ENCODE measurements at places on chromosomes 13 and 19. TPM values are rescaled to one million over a fixed set of nuclear protein-coding genes. Genes with fewer than 3 reads are reported as not detected.

CC2D1A gene
- 4.8 TPM for total RNA-seq

ZNF324 gene
- total RNA-seq, result 16.7 TPM

SERPINE3 gene
- not detected for total RNA-seq

CEACAM4 gene
- not detected for total RNA-seq

DNMT1 gene
- total RNA-seq, result 23.2 TPM

FCAR gene
- total RNA-seq, result not detected

ZNF792 gene
- 4.8 TPM for total RNA-seq

TNNT1 gene
- total RNA-seq, result 2.5 TPM

NDUFB7 gene
- 415 TPM for total RNA-seq

WTIP gene
- 52.2 TPM for total RNA-seq

NUFIP1 gene
- total RNA-seq, result 0.94 TPM

DIAPH3 gene
- 7.4 TPM for total RNA-seq

CLDN10 gene
- not detected for total RNA-seq

SIGLEC6 gene
- total RNA-seq, result not detected

KRTDAP gene
- total RNA-seq, result not detected

FGF22 gene
- not detected for total RNA-seq

LYPD5 gene
- 0.68 TPM for total RNA-seq

TMEM59L gene
- total RNA-seq, result 0.98 TPM

SYT5 gene
- not detected for total RNA-seq

KLF1 gene
- 0.12 TPM for total RNA-seq

GJB6 gene
- not detected for total RNA-seq

ZNF429 gene
- total RNA-seq, result 3.3 TPM

KLK2 gene
- total RNA-seq, result not detected

ZNF415 gene
- 7.1 TPM for total RNA-seq

SIGLEC10 gene
- not detected for total RNA-seq

PLPPR3 gene
- 0.15 TPM for total RNA-seq

OPA3 gene
- total RNA-seq, result 2.1 TPM

NOTCH3 gene
- 42.6 TPM for total RNA-seq

VSTM2B gene
- not detected for total RNA-seq

MEDAG gene
- total RNA-seq, result 171 TPM

CPAMD8 gene
- total RNA-seq, result 0.12 TPM

ZNF682 gene
- 1.8 TPM for total RNA-seq

CEBPA gene
- 0.12 TPM for total RNA-seq

LILRA1 gene
- total RNA-seq, result not detected

SLC44A2 gene
- 37.4 TPM for total RNA-seq

DLL3 gene
- total RNA-seq, result not detected

ABHD13 gene
- total RNA-seq, result 4.4 TPM

ATXN8OS gene
- not detected for total RNA-seq

APOC4 gene
- not detected for total RNA-seq

FAM124A gene
- 0.30 TPM for total RNA-seq

PLPP2 gene
- total RNA-seq, result 1.9 TPM

CLDND2 gene
- total RNA-seq, result not detected

PEAK3 gene
- not detected for total RNA-seq

SPRED3 gene
- 1.4 TPM for total RNA-seq

ZNF208 gene
- 1.4 TPM for total RNA-seq

SELENOV gene
- total RNA-seq, result not detected

CD33 gene
- total RNA-seq, result not detected

CCDC8 gene
- 11.9 TPM for total RNA-seq

FXYD5 gene
- 13.3 TPM for total RNA-seq

IGFL1 gene
- not detected for total RNA-seq

POLR1G gene
- total RNA-seq, result 2.8 TPM

SULT2A1 gene
- total RNA-seq, result not detected

FGF21 gene
- total RNA-seq, result not detected

LILRB5 gene
- not detected for total RNA-seq

ADM5 gene
- total RNA-seq, result 0.59 TPM

SERP2 gene
- 3.8 TPM for total RNA-seq

TMEM161A gene
- 20.6 TPM for total RNA-seq

ATP4A gene
- total RNA-seq, result not detected

Data from smooth muscle cell of the coronary artery (primary cell).